ENCODE measurements at places on chromosomes 2 and 18.

- DNase-seq, result no peak
Observed at GRCh38 chr2:42925742-42926433, 133.5 kb upstream of the HAAO start.

DNA sequence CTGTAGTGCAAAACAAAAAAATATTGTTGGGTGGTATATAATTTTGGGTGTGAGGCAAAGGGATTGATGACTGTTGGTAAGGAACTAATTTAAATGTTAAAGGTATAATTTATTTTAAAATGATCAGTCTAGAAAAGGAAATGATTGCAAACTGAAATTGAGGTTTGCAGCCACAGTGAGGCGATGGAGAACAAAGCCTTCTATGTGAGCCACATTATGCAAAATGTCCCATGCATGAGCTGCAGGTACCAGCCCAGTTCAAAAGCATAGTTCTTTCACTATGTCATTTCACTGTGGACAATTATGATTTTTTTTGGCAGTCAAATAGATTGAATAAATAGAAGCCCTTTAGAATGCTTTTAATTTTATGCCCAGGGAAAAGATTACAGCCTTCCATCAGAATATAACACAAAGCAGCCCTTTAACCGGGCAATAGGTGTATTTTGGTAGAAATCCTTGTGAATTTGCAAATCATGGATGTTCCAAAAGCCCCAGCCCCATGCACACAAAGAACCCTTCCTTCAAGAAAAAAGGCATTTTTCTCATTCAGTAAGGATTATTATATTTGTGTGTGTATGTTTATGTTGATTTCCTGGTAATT is 1.7 kb downstream of the MAP2 start:
- no peak for DNase-seq

DNA sequence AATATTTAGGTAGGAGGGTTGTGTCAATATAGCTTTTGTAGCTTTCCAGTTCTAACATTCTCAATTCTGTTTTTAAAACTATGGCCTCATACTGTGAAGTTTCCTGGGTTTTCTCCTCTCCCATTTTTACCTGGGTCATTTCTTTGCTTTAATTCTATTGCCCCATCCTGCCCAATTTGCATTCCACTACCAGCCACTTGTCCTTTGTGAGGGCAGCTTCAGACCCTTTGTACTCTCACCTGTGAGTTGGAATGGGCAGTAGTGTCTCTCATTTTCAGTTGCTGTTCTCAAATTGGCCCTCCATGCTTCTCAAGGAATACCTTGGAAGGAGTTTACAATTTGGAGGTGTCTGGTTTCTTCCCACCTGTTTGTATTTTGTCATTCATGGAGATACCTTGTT is 108.4 kb downstream of the CAMKMT start:
- DNase-seq, result no peak

GRCh38 chr18:79962835-79963657 is 1.4 kb upstream of the HSBP1L1 start:
- DNase-seq, result no peak
